Stimulated activated CD8-positive, alpha-beta memory T cell treated with anti-CD3 and anti-CD28 coated beads, Interleukin-2, amount 100 ng/mL, for 1 hour (primary cell): ENCODE measurements at places on chromosomes 3 and 15.

DNA sequence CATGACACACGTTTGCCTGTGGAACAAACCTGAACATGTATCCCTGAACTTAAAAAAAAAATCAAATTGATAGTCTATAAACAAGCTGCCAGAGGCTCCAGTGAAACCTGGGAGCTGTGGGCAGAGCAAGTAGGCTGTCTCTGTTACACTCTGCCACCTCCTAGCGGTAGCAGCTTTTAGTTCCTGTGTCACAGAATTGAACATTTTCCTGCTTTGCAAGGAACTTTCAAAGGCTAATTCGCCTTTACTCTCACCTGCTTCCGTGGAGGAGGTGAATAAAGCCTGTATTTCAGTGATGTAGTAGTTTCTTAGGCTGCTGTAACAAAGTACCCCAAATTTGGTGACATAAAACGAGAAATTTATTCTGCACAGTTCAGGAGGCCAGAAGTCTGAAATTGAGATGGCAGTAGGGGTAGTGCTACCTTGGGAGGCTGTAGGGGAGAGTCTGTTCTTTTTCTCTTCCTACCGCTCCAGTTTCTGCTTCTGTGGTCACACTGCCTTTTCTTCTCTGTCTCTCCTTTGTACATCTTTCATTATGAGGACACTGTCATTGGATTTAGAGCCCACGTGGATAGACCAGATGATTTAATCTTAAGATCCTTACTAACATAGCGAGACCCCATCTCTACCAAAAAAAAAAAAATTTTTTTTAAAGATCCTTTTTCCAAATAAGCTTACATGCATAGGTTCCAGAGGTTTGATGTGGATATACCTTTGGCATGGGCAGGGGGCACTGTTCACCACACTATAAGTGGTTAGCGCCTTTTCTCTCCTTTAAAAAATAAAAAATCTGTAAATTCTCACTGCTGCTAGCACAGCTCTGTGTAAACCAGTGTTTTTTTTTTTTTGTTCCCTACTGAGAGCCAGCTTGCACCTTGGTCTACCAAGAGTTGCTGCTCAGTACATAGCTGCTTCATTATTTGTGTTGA lies 25.3 kb downstream of the FBXO22 start:
- no peak for DNase-seq

DNA sequence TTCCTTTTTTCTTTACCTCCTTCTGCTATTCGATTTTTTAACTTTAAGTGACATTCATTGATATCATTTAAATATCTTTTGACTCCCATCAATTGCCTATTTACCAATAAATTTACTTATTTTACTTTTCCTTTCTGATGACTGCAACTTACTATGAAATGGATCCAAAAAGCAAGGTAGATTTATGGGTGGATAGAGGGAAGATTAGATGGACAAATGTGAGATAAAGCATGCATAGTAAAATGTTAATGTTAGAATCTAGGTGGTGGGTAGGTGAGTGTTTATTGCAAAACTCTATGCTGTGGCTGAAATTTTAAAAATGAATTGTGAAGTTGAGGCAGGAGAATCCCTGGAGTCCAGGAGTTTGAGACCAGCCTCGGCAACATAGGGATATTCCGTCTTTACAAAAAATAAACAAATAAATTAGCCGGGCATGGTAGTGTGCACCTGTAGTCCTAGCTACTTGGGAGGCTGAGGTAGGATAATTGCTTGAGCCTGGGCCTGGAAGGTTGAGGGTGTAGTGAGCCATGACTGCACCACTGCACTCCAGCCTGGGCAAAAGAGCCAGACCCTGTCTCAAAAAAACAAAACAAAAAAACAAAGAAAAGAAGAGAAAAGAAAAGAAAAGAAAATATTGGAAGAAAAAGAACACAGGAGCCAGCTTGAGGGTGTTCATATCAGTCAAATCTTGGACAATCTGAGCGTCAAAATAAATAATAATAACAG lies 6.1 kb upstream of the PDCD6IP start:
- DNase-seq: no peak

GRCh38 chr15:51907136-51907862 lies 64.3 kb downstream of the LEO1 start:
- no peak for DNase-seq

DNA sequence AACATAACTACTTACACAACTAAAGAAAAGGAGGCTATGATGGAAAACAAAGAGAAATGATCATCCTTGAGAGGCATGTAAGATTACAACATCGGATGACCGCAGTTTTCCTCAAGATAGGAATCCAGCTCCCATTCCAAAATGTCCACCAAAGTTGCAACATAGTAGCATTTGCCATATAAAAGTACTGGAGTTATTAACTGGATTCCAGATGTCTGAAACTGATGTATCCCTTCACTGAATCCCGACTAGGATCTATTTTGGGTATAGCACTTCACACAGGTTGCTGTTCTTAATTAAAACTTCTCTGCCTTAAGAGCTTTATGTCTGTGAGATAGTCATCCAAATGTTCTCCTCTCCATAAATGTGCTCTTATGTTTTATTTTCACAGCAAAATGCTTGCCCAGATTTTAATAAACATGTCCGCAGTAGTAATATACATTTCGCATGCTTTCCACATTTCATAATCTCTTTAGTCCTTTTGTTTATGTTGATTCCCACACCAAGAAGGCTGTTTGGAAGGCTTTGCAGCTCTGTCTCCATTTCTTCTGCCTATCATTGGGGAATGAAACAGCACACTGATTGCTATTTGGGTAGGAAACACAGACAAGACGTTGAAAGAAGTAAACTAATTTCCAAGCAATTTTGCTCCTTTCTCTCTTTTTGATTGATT lies 716.5 kb upstream of the CFAP20DC start:
- no peak for DNase-seq

DNA sequence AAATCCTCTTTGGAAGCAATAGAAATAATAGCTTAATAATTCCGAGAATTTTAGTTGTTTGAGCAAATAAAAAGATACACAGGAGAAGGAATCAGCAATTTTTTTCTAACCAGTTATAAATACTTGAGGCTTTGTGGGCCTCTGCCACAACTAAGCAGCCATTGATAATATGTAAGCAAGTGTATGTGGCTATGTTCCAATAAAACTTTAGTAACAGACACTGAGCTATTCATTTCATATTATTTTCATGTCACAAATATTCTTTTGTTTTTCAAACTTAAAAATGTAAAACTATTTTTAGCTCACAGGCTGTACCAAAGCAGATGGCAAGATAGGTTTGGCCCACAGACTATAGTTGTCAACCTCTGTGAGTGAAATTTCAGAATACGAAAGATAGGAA lies 85.7 kb downstream of the MSL2 start:
- DNase-seq: no peak

DNA sequence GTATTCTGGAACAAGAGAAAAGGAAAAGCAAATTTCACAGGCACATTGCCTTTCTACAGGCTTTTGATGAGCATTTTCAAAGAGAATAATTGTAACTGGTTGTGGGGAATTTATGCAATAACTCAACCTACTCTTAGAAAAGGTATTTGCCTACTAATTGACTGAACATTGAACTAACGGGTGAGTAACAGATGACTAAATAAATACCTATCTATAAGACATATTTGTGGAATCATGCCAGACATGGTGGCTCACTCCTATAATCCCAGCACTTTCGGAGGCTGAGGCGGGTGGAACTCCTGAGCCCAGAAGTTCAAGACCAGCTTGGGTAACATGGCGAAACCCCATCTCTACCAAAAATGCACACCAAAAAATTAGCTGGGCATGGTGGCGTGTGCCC lies 367.7 kb downstream of the CGGBP1 start:
- no peak for DNase-seq

DNA sequence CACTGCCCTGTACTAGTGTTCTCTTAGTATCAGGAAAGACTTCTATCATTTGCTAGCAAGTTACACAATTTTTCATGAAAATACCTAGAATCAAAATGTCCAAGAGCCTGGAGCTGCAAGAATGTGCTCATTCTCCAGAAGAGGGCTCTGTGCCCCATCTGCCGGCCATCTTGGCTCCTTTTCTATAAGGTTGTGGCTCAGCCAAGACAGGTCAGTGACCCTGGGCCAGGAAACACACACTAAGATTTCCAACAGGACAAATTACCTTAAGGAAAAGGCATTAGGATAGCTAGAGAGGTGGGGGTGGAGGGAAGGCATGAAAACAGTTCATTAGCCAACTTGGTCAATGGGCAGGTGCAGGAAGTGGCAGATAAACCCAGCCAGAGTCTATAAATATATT lies 20.7 kb downstream of the TIMP4 start:
- no peak for DNase-seq

DNA sequence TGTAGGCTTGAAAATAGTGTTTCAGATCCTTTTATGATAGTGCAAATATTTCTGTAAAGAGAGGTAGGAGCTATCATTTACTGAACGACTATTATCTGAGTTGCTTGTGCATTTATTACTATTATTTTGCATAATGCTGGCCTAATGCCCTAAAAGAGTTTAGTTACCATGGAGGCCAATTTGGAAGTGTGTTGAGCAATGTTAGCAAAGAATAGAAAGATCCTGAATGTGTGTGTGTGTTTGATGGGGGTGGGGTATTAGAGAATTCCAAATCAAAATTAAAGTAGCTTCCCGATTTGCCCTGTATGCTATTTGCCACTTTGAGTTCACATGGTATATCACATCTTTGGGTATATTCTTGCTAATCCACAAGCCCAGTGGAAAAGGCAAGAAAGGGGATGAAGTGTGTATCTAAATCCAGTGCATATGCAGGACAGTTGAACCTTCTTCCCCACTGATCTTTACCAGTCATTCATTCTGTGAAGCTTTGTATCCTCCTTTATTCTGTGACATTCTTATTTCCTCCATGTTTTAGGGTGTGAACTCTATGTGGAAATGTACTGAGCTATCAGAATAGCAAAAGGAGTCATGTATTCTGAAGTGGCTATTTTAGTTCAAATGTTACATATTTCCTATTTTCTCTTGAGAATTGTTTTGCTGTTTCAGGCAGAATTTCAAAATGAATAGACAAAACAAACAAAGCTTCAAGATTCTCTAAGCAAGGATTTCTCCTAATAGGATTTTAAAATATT lies 45.7 kb upstream of the PLSCR5 start:
- DNase-seq: no peak

DNA sequence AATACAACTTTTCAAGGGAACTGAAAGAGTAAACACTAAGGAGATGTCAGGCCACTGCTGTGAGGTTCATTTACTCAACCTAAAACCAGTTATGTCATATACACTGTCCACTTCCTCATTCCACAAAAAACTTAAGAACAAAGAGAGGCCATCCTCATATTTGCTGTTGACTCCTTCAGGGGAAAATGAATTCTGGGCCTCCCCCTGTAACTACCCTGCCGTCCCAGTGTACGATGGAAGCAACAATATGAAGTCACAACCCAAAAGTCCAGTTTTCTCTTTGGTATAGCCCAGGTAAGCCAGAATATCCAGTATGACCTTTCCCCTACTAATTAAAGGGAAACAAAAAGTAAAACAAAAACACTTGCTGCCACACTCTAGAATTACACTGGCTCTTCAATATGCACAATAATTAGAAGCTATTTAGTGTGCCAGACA lies 16.2 kb downstream of the CEP152 start:
- DNase-seq: no peak

GRCh38 chr15:75597667-75598341 lies 18.7 kb upstream of the PTPN9 start:
- no peak for DNase-seq
